ENCODE measurements at places on chromosomes 2 and 18. TPM values are rescaled to one million over a fixed set of nuclear protein-coding genes. Genes with fewer than 3 reads are reported as not detected.
A peak's percentile ranks its signal among the peaks of the same experiment; 100 is the strongest.

- DNase-seq, result no peak
Measured at GRCh38 chr2:105977212-105977611, 216.9 kb downstream of the UXS1 start.

DNA sequence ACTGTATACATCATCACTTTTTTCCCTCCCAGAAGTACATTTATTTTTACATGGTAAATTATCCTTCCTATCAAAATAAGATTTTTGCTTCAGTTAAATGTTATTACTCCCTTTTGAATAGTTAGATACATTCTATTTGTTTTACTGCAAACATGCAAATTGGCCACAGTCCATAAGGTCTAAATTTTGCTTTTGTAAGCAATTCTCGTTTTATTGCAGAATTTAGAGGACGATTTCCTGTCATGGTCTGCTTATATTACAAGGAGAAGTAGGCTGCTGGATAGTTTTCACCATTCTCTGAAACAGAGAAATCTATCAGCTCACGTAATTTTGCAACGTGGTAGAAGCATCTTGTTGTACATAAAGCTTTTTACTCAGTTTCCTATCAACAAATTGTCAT lies 1632.5 kb downstream of the LRP1B start:
- DNase-seq, result no peak

Gene ADD2
- total RNA-seq, result 3.5 TPM

Gene SCN9A
- total RNA-seq, result 32.9 TPM

- DNase-seq, result no peak
Measured at GRCh38 chr2:71999580-71999979, 148.1 kb downstream of the CYP26B1 start.

DNA sequence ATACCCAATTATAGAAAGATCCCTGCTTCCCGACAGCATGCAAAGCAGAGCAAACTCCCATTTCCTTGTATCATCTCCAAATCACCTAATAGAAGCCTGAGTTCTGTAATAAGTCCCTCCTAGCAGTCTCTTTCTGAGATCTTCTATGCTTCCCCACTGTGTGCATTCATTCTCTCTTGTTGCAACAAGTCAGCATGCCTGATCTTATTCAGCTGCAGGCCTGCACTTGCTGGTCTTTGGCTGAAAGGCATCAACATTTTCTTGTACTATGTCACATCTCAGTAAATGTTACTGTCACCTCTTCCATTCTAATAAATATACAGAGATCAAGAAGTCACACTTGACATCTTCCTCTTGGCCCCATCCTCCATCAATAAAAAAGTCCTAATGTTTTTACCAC lies 449.9 kb upstream of the MEX3C start:
- no peak for DNase-seq

DNA sequence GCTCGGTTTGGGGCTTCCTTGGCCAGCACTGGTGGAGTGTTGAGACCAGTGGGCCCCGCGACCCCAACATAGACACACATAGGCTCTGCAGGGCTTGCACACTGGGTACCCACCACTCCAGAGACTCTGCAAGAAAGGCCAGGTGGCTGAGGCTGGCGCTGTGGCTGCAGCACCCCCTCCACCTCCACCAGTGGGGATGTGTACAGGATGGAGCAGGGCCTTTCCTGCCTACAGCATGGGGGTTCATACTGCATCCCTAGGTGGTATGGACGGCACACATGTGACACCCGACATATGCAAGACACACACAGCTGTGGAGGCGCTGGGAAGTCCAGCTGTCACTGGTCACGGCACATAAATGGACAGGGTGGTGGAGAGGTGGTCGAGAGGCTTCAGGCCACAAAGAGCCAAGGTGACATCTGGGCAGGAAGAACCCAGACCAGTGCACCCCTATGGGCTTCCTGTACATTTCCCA lies 1.3 kb downstream of the RNPEPL1 start:
- DNase-seq, result no peak

DNA sequence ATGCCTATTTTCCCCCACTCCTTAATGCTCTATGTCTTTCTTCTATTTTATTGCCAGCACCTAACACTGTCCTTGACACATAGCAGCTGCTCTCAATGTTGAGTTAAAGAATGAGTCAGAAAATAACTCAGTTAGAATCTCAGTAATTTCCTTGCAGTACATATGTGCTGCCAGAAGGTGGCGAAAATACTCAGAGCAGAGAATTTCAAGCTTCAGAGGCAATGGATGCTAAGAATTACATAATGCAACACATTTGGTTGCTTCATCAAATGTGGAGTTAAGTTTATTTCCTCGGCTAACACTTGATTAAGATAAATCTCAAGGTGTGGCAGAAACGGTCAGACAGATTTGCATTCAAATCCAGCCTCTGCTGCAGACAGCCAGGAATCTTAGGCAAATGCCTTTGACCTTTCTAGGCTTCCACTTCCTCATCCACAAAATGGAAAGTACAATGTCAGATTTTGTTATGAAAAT lies 105.6 kb downstream of the VSNL1 start:
- DNase-seq, result peak; percentile 67

GRCh38 chr2:159095813-159096212 lies 127.4 kb downstream of the TANC1 start:
- no peak for DNase-seq

GRCh38 chr2:50401772-50402653 lies 629.9 kb downstream of the NRXN1 start:
- DNase-seq, result peak; percentile 40

GRCh38 chr2:137221797-137222492 lies 456.6 kb downstream of the THSD7B start:
- no peak for DNase-seq

Gene L3MBTL4
- total RNA-seq, result 6.7 TPM

GRCh38 chr2:26144953-26145680 lies 27.8 kb upstream of the GAREM2 start:
- DNase-seq, result no peak

Gene POTEE
- not detected for total RNA-seq

DNA sequence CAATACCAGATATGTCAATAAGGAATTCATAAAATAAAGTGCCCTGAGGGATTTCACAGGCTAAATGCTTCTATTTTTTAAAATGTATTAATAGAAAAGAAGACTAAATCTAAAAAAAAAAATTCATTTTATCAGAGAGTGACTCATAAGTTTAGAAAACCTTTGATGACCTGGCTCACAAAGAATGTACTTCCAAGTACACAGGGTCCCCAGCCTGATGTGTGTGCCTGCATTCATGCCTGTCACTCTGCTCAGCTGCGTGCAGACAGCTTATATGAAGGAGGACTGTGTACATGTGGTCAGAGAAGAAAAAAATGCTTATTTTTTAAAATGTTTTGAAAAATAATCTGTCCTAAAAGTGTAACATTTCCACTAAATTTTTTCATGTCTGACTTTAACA lies 3.0 kb upstream of the CPS1 start:
- DNase-seq, result no peak

GRCh38 chr18:55338978-55339650 lies 248.9 kb downstream of the TCF4 start:
- no peak for DNase-seq

Gene PPP1R1C
- 3.4 TPM for total RNA-seq

DNA sequence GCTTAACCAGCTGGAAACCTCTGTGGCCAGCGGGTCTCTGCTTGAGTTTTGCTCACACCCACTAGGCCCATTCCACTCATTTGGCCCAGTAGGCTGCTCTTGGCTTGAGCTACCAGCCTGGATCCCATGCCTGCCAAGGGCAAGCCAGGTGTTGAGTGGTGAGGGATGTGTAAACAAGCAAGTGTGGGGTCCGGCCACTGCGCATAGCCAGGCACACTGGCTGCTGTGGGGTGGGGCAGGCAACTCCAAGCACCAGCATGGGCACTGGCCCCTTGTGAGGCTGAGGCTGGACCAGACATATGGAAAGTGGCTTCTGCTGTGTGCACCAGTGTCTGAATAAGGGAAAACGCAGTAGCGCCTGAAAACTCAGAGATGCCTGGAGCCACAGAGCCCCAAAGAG lies 732.7 kb downstream of the NR4A2 start:
- no peak for DNase-seq

DNA sequence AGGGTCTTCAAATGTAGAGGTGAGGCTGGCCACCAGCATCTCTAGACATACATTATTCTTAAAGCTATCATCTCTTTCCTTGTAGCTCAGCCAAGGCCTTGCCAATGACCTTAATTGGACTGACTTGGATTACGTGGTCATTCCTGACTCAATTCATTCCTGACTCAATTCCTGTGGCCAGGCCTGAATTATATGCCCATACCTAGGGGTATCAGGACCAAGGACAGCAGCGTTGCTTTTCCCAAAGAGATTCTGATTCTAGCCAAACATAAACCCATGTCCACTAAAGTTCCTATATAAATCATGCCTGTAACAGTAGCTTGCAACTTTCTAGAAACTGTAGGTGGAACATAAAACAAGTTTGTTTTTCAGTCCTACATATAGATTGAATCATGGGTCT lies 231.7 kb downstream of the ARL6IP6 start:
- DNase-seq, result no peak

GRCh38 chr2:217740756-217741155 lies 262.0 kb downstream of the TNS1 start:
- no peak for DNase-seq

Gene PDE11A
- 1.3 TPM for total RNA-seq

Gene FSHR
- total RNA-seq, result 0.69 TPM

DNA sequence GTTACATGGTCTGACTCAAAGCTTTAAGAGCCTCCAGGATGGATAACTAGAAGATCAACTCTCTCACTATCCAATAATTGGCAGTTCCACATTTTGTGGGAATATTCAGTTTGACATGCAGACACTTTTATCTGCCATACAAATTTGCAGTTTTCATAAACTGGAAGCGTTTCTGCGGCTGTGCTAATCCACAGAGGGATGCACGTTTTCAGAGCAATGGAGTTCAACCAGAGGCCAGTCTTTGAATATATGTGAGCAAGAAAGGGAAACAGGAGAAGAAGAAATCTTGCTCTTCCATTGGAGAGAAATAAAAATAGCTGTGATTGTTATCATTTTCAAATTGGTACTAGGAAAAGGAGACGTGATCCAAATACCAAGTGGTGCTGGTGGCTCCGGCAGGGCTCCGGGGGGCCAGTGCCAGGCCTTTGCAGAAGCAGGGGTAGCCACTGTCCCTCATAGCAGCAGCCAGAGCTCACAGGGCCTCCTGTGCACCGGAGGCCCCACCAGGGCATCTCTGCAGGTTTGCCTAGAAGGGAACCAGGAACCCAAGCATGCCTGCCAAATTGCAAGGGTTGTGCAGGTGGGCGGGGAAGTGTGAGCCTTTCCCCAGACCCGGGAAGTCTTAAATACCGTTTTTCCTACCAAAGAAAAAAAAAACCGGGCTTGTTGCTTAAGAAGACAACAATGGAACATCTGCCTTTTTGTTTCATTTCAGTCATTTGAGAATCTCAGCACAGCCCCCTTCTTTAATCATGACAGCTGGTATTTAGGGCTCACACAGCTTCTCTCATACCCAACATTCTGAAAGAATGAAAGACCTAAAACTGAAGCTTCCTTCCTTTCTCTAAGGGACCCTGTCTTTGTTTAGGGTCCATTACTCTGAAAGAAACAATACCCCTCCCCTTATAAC lies 791.1 kb upstream of the SOX11 start:
- DNase-seq, result no peak

DNA sequence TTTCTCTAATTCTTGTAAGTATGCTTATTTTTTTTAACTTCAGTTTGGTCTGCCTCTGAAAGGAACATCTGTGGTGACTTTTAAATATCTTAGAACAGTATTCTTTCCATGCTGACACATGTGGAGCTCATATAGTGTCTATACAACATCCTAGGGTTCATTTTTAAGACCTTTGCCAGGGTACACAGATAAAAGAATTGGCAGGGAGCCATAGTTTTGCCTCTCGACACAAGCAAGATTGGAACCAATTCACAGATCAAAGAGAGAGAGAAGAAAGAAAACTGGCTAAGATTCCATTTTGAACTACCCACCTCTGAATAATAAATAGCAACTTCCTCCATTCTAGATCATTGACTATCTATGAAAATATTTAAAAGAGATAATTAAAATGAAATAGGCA lies 142.7 kb upstream of the ST6GAL2 start:
- no peak for DNase-seq

Gene APLF
- 15.9 TPM for total RNA-seq

GRCh38 chr18:9906481-9906880 lies 7.3 kb upstream of the VAPA start:
- DNase-seq, result no peak

Gene DLX2
- not detected for total RNA-seq

Gene FAM210A
- 27.3 TPM for total RNA-seq

- no peak for DNase-seq
Measured at GRCh38 chr2:130852521-130853115, 15.9 kb downstream of the ARHGEF4 start.

Gene CNDP2
- total RNA-seq, result 44.0 TPM

- no peak for DNase-seq
Measured at GRCh38 chr18:39558658-39559057, 1993.1 kb upstream of the CELF4 start.

- DNase-seq, result no peak
Measured at GRCh38 chr18:45522371-45522770, 92.9 kb upstream of the SLC14A2 start.

Gene VSNL1
- 1.7 TPM for total RNA-seq

- DNase-seq, result no peak
Measured at GRCh38 chr2:231926761-231927565, 767 bp upstream of the NPPC start.

DNA sequence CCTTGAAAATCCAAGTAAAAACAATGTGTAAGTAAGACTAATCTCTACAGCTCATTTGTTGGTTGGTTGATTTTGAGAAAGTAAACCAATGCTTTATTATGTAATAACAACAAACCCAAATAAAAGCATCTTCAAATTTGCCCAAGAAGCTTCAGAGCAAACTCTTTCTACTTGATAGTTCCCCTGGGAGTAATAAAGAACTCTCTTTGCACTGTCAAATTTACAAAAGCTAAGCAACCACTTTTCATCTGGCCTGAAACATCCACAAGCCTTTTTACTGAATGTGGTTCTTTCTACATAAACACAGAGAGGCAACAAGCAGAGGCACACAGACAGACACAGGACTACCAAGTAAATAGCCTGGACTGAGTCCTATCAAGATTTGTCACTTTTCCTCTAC lies 28.8 kb upstream of the CACNB4 start:
- DNase-seq, result no peak

GRCh38 chr2:209648714-209649113 lies 122.9 kb upstream of the UNC80 start:
- no peak for DNase-seq

Gene AAK1
- total RNA-seq, result 51.5 TPM

DNA sequence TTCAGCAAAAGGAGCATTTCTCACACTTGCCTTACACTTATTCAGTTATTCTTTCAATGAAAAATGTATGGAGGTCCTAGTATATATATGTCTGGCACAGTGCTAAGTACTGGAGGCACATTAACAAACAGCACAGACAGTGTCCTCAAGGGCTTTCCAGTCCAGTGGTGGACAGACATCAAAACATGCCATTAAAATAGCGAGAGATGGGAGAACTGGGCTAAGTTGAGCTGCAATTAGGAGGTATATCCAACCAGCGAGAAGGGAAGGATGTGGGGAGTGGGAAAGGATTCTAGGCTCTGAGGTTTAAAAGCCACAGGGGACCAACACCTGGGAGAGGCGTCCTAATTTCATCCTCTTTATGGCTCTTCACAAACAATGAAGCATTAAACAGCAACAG lies 127.5 kb upstream of the TTC39C start:
- no peak for DNase-seq

Measured in urinary bladder (tissue), 4 donors.